ENCODE measurements at places on chromosomes 6 and 20.

DNA sequence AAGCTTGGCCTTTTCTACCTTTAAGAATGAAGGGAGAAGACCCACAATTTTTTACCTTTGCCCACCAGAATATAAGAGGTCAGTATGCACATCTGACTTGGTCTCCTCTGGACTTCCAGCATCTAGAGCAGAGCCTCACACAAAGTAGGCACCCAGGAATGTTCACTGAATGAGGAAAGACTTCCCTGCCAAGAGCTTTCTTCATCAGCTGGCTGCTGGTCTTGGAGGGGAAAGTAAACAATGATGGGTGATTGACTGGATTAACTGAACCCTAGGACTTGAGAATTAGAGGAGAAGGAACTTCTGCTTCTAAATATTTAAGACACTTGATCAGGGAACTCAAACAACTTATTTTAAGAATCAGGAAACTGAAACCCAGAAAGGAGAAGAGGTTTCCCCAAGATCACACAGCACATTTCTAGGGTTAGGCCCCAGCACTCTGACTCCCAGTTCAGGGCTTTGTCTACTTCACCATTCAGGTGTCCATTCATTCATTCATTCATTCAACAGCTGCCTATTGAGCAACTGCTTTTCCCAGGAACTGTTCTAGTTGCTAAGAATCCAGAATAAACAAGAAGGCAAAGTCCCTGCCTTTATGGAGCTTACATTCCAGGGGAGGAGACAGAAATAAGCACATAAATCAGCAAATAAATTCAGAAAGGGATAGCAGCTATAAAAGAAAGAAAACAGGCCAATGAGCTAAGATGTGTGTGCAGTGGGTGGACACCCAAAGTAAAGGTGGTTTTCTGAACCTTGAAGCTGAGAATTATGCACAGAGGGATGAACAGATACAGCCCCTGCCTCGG lies 216.9 kb upstream of the LRFN2 start:
- DNase-seq = no peak

DNA sequence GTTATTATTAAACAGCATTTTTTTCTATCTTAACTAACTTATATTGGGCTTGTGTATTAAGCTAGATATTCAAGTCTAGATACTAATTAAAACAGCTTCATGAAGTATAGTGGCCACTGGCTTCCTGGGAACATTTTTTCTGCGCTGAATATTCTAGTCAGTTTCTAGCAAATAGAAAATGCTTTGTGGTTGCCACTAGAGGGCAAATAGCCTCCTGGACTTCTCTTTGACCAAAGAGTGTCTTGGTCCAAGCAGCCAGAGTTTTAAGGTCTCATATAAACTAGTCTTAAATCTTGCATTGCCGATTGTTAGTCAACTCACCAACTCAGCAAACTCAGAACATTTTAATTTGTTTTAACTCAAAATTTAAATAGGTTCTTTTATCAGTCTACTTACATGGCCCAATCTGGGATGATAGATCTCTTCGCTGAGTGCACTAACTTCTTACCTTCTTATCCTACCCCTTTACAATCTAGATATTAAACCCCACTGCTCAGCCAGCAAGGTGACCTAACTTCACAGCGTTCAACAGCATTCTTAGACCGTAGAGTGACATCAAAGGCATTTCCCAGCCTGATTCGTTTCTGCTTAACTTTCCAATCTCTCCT lies 24.6 kb upstream of the ID4 start:
- no peak for DNase-seq

GRCh38 chr6:125859727-125860126 lies 69.0 kb downstream of the NCOA7 start:
- no peak for DNase-seq

GRCh38 chr6:170033666-170034065 lies 257.2 kb downstream of the DLL1 start:
- DNase-seq = no peak

- no peak for DNase-seq
Measured at GRCh38 chr20:3729811-3730540, 2.5 kb upstream of the HSPA12B start.

- DNase-seq = no peak
Measured at GRCh38 chr6:47674673-47675072, 23.7 kb upstream of the ADGRF4 start.

DNA sequence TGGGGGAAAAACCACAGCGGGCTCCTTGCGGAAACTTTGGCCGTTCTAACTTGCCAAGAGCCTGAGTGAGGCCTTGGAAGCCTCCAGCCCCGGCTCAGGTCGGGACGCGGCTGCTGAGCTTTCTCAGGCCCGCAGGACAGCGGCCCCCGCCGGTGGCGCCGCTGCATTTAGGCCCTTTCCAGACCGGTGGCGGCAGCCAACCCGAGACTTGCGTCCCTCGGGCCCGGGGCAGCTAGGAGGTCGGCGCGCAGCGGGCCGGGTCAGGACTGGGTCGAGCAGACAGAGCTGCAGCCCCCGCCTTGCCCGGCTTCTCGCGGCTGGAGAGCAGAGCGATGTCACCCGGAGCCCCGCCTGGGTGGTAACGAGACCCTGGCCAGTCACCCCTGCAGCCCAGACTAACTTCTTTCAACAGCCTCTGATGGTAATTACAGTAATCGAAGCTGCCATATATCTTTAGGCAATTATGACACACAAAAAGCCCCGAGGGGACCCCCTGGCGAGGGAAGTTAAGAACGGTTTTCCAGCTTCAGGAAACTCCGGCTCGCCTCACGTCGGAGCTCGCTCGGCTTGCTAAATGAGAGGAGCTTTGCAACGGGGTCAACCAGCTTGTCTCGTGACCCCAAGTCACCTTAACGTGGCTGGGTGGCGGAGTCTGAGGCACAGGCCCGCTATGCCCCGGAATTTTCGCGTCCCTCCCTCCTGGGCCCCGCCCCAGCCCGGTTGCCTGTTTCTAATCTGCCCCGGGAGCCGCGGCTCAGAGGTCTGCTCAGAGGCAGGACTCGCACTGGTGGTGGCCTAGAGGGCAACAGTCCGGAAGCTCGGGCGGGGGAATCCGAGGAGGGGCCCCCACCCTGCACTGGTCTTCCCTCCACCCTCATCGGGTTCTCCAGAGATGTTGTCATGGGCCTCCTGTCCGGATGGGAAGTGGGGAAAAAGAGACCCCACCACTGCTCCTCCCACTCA lies 3.0 kb downstream of the NR2E1 start:
- no peak for DNase-seq

GRCh38 chr6:14286144-14286543 lies 168.6 kb downstream of the CD83 start:
- DNase-seq = no peak

- no peak for DNase-seq
Measured at GRCh38 chr20:43727980-43728590, 1.3 kb upstream of the GTSF1L start.

DNA sequence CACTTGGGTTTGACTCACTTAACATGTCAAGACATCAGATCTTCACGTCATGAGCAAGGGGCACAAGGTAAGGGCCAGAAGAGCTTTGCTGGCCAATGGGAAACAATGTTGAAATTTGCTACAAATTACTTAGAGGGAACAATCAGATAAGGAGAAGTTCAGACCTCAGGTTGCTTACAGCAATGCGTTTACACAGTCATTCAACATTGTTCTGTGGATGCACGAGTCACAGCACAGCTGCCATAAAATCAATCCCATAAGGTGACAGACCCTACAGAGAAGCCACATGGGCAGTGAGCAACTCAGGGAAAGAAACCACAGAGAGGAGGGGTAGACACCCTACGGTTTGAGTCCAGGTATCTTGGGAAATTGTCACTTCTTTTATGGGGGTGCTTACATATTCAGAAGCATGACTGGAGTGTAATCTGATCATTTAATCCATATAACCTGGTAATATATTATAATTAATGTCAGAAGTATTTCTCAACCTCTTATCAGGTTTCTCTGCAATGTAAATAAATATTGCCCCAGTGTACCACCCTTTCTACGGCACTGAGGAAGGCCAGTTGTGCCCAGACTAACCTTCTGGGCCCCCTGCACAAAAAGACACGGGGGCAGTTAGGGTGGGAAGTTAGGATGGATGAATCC lies 2.3 kb upstream of the SLC22A2 start:
- no peak for DNase-seq

- DNase-seq = no peak
Measured at GRCh38 chr6:116395647-116396046, 24.9 kb downstream of the DSE start.

GRCh38 chr20:62120990-62121775 lies 1.1 kb upstream of the LSM14B start:
- no peak for DNase-seq

- no peak for DNase-seq
Measured at GRCh38 chr6:85115876-85116275, 334.0 kb upstream of the NT5E start.

DNA sequence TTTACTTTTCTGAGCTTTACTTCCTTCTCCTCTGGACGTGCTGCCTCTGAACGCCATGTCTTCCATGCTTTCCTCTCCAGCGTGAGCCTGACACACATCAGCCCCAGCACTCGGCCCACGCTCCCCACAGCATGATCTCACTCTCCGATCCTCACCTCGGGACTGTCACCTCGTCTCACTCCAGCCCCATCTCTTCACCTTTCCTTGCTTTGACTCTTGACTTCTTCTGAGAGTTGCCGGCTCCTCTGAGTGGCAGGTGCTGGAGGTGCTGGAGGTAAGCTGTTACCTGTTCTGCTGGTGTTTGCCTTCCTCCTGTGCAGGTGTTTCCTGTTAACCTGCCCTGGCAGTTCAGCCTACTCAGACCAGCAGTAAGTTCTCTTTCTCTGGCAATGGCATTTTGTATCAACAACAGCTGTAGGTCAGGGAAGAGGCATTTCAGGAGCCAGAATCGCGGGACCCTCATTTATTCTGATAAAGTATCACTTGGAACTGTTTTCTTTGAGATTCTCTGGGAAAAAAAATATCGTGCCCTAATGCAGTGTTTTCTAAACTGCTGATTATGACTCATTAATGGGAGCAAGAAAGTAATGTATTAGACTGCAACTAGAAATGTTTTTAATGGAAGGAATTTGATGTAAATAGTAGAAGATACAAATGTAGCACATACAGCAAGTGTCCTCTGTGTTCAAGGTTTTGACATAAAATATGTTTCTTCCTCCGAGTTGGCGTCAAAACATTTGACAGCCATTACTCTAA lies 106.5 kb downstream of the ARID1B start:
- DNase-seq = no peak

- DNase-seq = no peak
Measured at GRCh38 chr6:37362101-37362828, 8.5 kb downstream of the RNF8 start.

All from stimulated activated CD8-positive, alpha-beta memory T cell treated with anti-CD3 and anti-CD28 coated beads, Interleukin-7, amount 100 ng/mL, for 1 hour (primary cell).